ENCODE measurements at places on chromosomes 7 and 10.
A peak's percentile ranks its signal among the peaks of the same experiment; 100 is the strongest.

DNA sequence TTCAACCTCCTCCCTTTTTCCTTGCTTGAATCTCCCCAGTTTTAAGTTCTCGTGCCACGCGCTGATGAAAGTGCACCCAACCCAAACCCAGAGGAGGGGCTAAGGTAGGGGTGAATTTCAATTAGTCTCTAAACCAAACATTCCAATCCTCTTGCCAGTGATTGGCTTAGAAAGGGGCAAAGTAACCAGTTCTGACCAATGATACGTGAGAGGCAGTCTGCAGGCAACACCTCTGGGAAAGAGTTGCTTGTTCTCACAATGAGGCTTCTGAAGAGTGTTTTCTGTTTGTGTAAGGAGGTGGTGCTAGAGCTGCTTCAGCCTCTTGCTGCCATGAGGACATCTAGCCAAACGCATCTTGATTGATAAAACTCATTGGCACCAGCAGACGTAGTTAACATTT is 21.8 kb downstream of the SLC35G1 start:
- DNase-seq: no peak

GRCh38 chr10:92240289-92241157 is 50.4 kb downstream of the CPEB3 start:
- DNase-seq: peak; percentile 57

DNA sequence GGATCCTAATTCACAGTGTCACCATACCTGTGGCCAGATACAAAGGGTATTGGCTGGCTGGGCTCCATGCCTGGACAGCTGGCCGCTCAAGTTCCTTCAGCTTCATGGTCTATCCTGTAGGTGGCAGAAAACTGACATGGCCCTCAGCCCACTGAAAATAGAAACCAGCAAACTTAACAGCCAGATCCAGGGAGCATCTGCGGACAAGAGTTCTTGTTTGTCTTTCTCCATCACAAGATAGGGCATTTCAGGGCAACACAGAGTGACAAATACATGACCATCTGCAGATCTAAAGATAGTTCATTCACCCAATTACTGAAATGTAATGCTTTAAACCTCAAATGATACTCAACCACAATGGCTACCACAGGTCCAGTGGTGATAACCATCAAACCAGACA is 2.8 kb downstream of the SEC31B start:
- no peak for DNase-seq

DNA sequence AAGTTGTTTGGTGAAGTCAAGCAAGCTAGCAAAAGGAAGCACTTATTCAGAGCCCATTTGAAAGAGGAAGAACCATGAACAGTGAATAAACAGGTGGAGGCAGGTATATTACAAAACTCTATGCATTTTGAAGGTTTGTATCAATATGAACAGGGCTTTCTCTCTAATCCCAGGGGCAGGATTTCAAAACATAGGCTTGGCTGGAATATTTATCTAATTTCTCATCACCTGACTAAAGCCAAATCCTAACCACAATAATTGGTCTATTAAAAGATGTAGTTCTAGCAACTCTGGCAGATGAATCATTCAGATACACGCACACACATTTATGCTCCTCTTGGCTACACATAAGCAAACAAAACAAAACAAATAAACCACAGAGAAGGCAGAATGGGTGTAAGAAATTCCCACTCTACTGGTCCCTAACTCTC is 554.4 kb downstream of the INHBA start:
- no peak for DNase-seq

DNA sequence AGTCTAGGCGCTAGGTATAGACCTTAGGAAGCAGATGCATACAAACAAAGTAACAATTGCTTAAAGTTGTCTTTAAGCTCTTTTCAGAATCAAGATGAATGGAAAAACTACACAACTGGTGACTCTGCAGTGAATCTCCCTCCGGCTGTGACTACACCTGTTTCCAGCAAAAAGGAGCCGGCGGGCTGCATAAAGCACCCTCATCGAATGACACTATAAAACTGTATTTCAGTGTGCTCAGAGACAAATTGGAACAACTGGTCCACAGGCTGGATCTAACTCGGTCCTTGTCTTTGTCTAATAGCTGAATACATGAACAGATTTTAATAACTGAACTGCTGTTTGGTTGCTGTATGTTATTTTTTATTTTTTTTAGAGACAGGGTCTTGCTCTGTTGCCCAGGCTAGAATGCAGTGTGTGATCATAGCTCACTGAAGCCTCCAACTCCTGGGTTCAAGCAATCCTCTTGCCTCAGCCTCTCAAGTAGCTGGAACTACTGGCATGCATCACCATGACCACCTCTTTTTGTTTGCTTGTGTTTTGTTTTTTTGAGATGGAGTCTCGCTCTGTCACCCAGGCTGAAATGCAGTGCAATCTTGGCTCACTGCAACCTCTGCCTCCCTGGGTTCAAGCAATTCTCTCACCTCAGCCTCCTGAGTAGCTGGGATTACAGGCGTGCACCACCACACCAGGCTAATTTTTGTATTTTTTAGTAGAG is 64.2 kb upstream of the SVIL start:
- DNase-seq: no peak
